HCT116 (cell line): ENCODE measurements at places on chromosomes 2 and 18. TPM values are rescaled to one million over a fixed set of nuclear protein-coding genes. Genes with fewer than 3 reads are reported as not detected.

Gene ABCG5
- not detected for total RNA-seq

- no peak overlapping the region for H3K4me3 ChIP-seq
- H3K36me3 ChIP-seq = no peaks in the 10 kb centered on the region
- no peak for DNase-seq
- H3K4me1 ChIP-seq = no peaks in the 10 kb centered on the region
Measured at GRCh38 chr2:121904656-121905055, 149.2 kb downstream of the TSN start.

GRCh38 chr18:79575891-79576685 lies 103.5 kb upstream of the CTDP1 start:
- H3K36me3 ChIP-seq = no peaks in the 10 kb centered on the region
- DNase-seq = no peak
- H3K27me3 ChIP-seq = no peaks in the 10 kb centered on the region
- H3K27ac ChIP-seq = no peak overlapping the region

DNA sequence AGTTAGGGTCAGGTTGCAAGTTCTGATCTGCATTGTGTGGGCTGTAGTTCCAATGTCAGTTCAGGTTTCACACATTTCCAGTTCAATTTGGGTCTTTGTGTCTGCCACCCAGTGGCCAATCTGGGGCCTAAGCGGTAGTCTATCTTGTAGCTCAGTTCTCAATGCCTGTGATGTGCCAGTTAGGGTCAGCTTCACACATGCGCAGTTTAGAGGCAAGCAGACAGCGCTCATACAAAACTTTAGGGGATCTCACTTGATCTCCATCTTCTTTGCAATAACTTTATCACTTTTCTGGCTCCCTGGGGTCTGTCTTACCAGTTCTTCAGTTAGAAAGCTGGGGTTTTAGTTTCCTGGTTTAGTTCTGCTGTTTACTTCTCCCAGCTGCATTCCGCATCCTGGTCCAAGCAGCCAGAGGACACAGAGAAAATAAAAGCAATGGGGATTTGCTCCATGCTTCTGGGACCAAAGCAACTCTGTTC lies 11.0 kb upstream of the ZNF24 start:
- H3K36me3 ChIP-seq = no peaks in the 10 kb centered on the region
- peak overlapping the region; percentile 37 for H3K4me3 ChIP-seq
- H3K27me3 ChIP-seq = no peaks in the 10 kb centered on the region
- peak; percentile 81 for DNase-seq
- no peak overlapping the region for H3K27ac ChIP-seq

Gene THADA
- 30.7 TPM for total RNA-seq

Gene C1QL2
- not detected for total RNA-seq

Gene PER2
- 18.7 TPM for total RNA-seq

GRCh38 chr2:47112665-47113435 lies 42.3 kb downstream of the STPG4 start:
- H3K4me1 ChIP-seq = no peaks in the 10 kb centered on the region; the same call in 1 of the 2 replicates
- DNase-seq = no peak
- H3K27ac ChIP-seq = no peak overlapping the region
- H3K4me3 ChIP-seq = no peak overlapping the region

DNA sequence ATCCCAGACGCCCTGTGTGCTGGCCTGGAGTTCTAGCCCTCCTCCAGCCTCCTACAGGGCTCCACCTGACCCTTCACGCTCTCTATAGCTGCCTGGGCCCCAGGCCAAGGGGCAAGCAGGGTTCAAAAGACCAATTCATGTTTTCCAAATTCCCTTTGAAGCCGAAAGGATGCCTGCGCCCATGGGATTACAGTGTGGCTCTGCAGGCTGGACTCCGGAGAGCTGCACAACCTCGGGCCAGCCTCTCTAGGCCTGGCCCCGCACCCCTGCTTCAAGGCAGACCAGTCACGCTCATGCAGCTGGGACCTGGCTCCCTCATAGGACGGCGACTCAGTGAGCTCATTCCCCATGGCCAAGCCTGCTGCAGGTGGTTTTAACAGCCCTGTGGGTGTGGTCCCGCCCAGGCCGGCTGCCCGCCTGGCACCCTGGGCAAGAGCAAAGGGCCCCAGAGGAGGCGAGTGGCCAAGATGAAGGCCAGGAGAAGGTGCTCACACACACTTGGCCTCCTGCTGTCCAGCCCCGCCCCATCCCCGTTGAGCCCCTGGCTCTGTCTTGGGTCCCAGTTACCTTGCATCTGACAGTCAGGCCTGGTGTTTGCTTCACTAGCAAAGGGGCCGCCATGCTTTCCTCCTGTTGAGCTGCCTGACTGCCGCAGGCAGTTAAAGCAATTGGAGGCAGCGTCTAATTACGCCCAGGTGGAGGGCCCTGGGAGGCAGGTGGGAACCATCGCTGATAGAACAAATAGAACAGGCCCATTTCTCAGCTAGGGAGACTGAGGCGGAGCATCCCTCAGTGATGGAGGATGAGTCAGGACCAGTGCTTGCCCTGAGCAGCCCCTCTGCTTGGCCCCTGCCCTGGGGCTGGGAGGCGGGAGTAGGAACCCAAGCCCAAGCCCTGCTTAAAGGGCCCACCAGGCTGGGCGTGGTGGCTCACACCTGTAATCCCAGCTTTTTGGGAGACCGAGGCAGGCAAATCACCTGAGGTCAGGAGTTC lies 56.9 kb downstream of the SMAD7 start:
- peaks cover 10% of the 10 kb centered on the region for H3K4me1 ChIP-seq
- no peak overlapping the region for H3K27ac ChIP-seq
- DNase-seq = no peak
- no peak overlapping the region for H3K4me3 ChIP-seq
- H3K27me3 ChIP-seq = peaks cover 4% of the 10 kb centered on the region; the same call in 1 of the 2 replicates

Gene SLC8A1
- 0.07 TPM for total RNA-seq

DNA sequence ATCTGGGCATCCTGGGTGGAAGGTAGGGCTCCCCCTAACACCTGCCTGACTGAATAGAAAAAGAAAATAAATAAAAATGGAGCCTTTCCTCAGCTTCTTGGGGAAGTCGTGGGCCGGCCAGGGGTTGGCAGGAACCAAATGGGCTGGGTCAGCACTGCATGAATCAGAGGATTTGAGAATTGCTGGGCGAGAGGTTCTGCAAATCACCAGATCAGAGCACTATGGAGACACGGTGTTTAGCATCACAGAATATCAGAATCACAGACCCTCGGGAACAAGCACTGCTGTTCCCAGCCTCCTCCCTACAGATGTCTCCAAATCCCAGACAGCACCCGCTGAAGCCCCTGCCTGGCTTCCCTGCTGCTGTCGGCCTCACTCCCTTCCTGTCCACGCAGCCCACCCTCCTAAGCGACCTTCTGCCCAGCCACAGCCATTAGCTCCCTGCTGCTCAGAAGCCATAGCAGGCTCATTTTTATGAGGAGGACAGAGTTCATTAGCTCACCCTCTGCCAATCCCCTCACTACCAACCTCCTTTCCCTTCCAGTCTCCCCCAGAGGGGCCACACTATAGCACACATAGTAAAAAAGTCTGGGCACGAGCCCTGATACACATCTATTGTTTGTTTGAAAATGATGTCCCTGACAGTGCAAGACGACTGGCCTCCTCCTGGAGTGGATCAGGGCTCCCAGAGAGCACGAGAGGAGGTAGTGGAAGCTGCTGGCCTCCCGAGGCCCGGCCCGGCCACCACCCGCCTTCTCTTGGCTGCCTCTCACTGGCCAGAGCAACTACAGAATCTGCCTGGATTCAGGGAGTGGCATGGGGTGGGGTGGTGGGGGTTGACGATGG lies 64.6 kb upstream of the TAF1B start:
- no peak overlapping the region for H3K4me3 ChIP-seq
- no peak for DNase-seq
- H3K27ac ChIP-seq = no peak overlapping the region
- H3K36me3 ChIP-seq = no peaks in the 10 kb centered on the region
- no peaks in the 10 kb centered on the region for H3K4me1 ChIP-seq

GRCh38 chr2:42063431-42064171 lies 15.8 kb downstream of the PKDCC start:
- peaks cover 7% of the 10 kb centered on the region; the same call in 1 of the 2 replicates for H3K27me3 ChIP-seq
- H3K27ac ChIP-seq = no peak overlapping the region
- no peak for DNase-seq
- H3K36me3 ChIP-seq = no peaks in the 10 kb centered on the region
- no peak overlapping the region for H3K4me3 ChIP-seq

Gene GALM
- total RNA-seq = 10.2 TPM

- no peaks in the 10 kb centered on the region for H3K27me3 ChIP-seq
- DNase-seq = no peak
- H3K36me3 ChIP-seq = no peaks in the 10 kb centered on the region
- H3K4me1 ChIP-seq = no peaks in the 10 kb centered on the region
- no peak overlapping the region for H3K4me3 ChIP-seq
Measured at GRCh38 chr2:145764631-145765030, 1244.7 kb upstream of the ZEB2 start.

- H3K4me3 ChIP-seq = no peak overlapping the region
- H3K27me3 ChIP-seq = no peaks in the 10 kb centered on the region
- H3K27ac ChIP-seq = no peak overlapping the region
Measured at GRCh38 chr2:164917296-164917903, 37.9 kb downstream of the SLC38A11 start.

DNA sequence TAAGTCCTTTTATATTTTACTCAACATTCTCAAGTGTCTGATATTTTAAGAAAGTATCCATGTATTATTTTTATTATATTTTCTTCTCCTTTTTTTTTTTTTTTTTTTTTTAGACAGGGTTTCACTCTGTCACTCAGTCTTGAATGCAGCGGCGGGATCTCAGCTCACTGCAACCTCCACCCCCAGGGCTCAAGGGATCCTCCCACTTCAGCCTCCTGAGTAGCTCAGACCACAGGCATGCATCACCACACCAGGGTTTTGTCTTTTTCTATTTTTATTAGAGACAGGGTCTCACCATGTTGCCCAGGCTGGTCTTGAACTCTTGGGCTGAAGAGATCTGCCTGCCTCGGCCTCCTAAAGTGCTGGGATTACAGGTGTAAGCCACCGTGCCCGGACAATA lies 212.1 kb downstream of the TCF4 start:
- DNase-seq = no peak
- no peak overlapping the region for H3K4me3 ChIP-seq
- H3K27ac ChIP-seq = no peak overlapping the region
- no peaks in the 10 kb centered on the region for H3K4me1 ChIP-seq
- no peaks in the 10 kb centered on the region for H3K36me3 ChIP-seq

Gene NEB
- total RNA-seq = 0.34 TPM

DNA sequence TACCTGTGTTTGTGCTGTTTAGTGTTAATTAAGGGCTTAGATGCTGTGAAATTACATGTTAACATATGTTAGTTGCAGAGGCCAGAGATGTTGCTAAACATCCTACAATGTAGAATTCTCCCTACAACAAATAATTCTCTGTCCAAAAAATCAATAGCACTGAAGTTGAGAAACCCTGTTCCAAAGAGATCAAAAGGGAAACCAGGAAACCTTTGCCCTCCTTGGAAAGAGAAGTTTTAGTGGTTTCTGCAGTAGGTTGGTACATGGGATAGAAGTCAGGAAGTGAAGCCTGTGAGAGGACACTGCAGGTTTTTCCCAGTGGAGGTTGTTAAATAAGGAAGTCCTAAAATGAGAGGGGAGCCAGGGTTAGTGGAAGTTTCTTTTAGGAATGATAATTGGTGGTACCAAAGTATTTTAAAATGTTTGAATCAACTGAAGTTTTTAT lies 6.3 kb upstream of the RMDN2 start:
- DNase-seq = no peak
- peaks cover 2% of the 10 kb centered on the region; the same call in 1 of the 2 replicates for H3K4me1 ChIP-seq
- H3K4me3 ChIP-seq = no peak overlapping the region
- no peaks in the 10 kb centered on the region for H3K36me3 ChIP-seq

Gene CCDC74A
- total RNA-seq = 13.6 TPM

- H3K4me1 ChIP-seq = no peaks in the 10 kb centered on the region
- H3K36me3 ChIP-seq = no peaks in the 10 kb centered on the region
- no peak for DNase-seq
- H3K4me3 ChIP-seq = no peak overlapping the region
- no peaks in the 10 kb centered on the region for H3K27me3 ChIP-seq
- no peak overlapping the region for H3K27ac ChIP-seq
Measured at GRCh38 chr2:66633631-66634030, 198.7 kb downstream of the MEIS1 start.

Gene CERS6
- total RNA-seq = 37.0 TPM

Gene FAM117B
- 9.1 TPM for total RNA-seq

Gene MROH2A
- total RNA-seq = not detected

Gene ASPRV1
- total RNA-seq = 1.1 TPM

Gene INHA
- total RNA-seq = not detected

DNA sequence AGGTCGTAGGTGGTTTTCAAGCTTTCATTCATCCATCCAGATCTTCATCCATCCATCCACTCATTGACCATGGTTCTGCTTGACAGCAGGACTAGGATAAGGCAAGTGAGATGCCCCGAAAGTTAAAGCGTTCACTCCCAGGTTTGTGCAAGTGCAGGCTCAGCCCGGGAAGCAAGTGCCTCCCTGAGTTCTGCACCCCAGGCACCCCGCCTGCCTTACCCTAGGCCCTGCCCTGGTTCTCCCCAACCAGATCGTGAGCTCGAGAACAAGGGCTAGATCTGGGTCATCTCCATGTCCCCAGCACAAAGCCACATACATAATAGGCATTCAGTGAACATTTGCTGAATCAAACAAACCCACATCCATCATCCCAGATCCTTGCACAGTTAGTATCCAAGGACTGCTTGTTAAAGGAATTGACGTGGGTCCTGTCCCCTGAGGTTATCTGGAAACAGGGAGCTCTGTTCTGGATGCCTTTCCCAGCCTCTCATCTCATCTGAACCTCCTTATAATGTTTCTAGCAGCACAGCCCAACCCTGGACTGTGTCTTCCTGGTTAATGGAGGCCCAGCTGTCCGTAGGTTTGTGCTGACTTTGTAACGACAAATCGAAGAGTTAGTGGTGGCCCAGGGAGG lies 116.1 kb upstream of the GPC1 start:
- no peaks in the 10 kb centered on the region for H3K27me3 ChIP-seq
- no peak overlapping the region for H3K4me3 ChIP-seq
- DNase-seq = no peak

DNA sequence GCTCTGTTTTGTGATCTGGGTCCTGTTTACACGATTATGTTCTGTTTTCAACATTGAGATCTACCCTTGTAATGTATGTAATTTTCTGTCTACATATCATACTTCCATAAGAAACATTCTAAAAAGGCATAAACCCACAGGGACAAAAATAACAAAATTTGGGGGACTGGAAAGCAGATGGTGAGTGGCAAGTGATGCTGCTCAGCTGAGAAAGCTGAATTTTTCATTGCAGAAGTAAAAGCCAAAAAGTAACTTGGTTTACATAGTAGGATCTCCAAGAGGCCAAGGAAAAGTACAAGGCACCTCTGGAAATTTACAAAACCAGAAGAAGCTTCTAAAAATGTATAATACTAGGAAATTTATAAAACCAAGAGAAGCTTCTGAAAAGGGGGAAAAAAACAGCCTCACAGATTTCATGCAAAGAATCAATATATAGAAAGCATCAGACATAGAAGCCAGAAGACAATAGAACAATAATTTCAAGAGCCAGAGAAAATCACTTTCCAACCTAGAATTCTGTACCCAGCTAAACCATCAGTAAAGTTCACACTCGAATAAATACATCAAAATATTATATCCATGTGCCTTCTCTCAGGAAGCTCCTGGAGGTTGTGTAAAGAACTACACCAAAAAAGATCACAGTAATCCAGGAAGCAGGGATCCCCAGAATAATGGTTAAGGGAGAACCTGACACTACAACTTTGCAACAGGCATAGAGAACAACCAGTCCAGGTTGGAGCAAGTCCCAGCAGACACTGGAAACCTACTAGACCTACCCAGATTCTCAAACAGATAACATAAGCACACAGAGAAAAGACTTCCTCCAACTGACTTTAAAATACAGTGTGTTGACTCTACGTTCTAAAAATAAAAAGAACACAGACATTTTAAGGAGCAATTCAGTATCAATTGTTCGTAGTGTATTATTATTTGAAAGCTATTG lies 401.7 kb upstream of the HS6ST1 start:
- H3K27me3 ChIP-seq = peaks cover 30% of the 10 kb centered on the region
- no peak for DNase-seq
- H3K4me1 ChIP-seq = no peaks in the 10 kb centered on the region
- H3K36me3 ChIP-seq = no peaks in the 10 kb centered on the region
- no peak overlapping the region for H3K27ac ChIP-seq
- H3K4me3 ChIP-seq = no peak overlapping the region
